D341Med (cell line): ENCODE measurements at places on chromosomes 5 and 9.

GRCh38 chr9:19130436-19130835, 3.1 kb upstream of the PLIN2 start:
- DNase-seq = no peak

DNA sequence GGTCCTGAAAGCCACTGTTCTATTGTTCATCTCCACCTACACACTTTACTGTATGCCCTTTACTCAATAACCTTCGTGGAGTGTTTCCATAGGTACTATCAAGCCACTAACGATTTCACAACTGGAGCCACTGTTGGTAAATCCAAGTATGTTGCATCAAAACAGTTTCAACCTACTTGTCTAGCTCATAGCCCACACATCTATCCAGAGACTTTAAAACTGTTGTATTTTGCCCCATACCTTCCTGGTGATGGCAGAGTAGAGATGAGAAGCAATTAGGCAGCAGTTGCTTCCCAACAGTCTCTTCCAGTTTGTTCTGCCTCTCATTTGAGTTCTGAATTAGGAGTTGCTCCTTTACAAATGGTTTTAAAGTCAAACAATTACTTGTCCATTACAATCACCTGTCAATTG, 607 bp downstream of the FAXDC2 start:
- no peak for DNase-seq

GRCh38 chr5:3340471-3340870, 255.2 kb upstream of the IRX1 start:
- DNase-seq = no peak

- no peak for DNase-seq
These were observed 43.1 kb downstream of the POLR1E start for GRCh38 chr9:37528652-37529471.

GRCh38 chr9:126343271-126343700, 16.7 kb downstream of the MVB12B start:
- peak; percentile 45 for DNase-seq
